A549 treated with GW870086 at 1 μM for 4 hours (cell line): ENCODE measurements at places on chromosomes 2 and 18. TPM values are rescaled to one million over a fixed set of nuclear protein-coding genes. Genes with fewer than 3 reads are reported as not detected.

GKN1 gene
- total RNA-seq = 0.56 to 0.72 TPM (median 0.57 TPM) in 4 of 5 replicates, not detected in the other

PKDCC gene
- 17.2 to 22.3 TPM (median 20.3 TPM) in 5 replicates for total RNA-seq

NEU2 gene
- total RNA-seq = not detected in 5 replicates

POTEI gene
- 0.07 TPM in 1 of 5 replicates, not detected in the others for total RNA-seq

POTEC gene
- total RNA-seq = not detected in 5 replicates

TMEM18 gene
- total RNA-seq = 36.1 to 46.1 TPM (median 44.8 TPM) in 5 replicates

SFT2D3 gene
- total RNA-seq = 4.5 to 6.8 TPM (median 5.9 TPM) in 5 replicates

CNTNAP5 gene
- total RNA-seq = not detected in 5 replicates

NT5C1B gene
- not detected in 5 replicates for total RNA-seq

RAX gene
- total RNA-seq = not detected in 5 replicates

ZC3H8 gene
- total RNA-seq = 13.1 to 16.1 TPM (median 14.3 TPM) in 5 replicates

GLS gene
- 103 to 157 TPM (median 133 TPM) in 5 replicates for total RNA-seq

SS18 gene
- 38.3 to 54.4 TPM (median 51.3 TPM) in 5 replicates for total RNA-seq

HOXD9 gene
- 0.78 to 1.7 TPM (median 1.2 TPM) in 5 replicates for total RNA-seq

GAREM2 gene
- 6.1 to 8.5 TPM (median 7.1 TPM) in 5 replicates for total RNA-seq

TOGARAM2 gene
- 0.09 to 0.28 TPM (median 0.19 TPM) in 5 replicates for total RNA-seq

SERPINB13 gene
- total RNA-seq = not detected in 5 replicates

RNU2-63P gene
- not detected in 5 replicates for total RNA-seq

MAP3K19 gene
- not detected in 5 replicates for total RNA-seq

CFAP53 gene
- 0.26 to 0.43 TPM (median 0.30 TPM) in 5 replicates for total RNA-seq

TANC1 gene
- 6.9 to 10.4 TPM (median 9.8 TPM) in 5 replicates for total RNA-seq

FRZB gene
- total RNA-seq = 0.07 TPM in 3 of 5 replicates, not detected in the others

EFEMP1 gene
- 28.4 to 50.0 TPM (median 45.7 TPM) in 5 replicates for total RNA-seq

GPR75 gene
- 1.4 to 1.7 TPM (median 1.5 TPM) in 5 replicates for total RNA-seq

CRYGC gene
- not detected in 5 replicates for total RNA-seq

RGPD4 gene
- total RNA-seq = 0.03 to 0.09 TPM (median 0.06 TPM) in 4 of 5 replicates, not detected in the other

DLX1 gene
- 2.0 to 3.4 TPM (median 3.1 TPM) in 5 replicates for total RNA-seq

RAPGEF4 gene
- total RNA-seq = 0.09 to 0.69 TPM (median 0.28 TPM) in 5 replicates

CCDC68 gene
- total RNA-seq = 2.4 to 4.2 TPM (median 3.2 TPM) in 5 replicates

HOXD13 gene
- total RNA-seq = 0.16 to 0.35 TPM (median 0.19 TPM) in 5 replicates

LIMS4 gene
- total RNA-seq = 0.46 to 1.3 TPM (median 0.74 TPM) in 5 replicates

MGAT4A gene
- 1.3 to 2.8 TPM (median 2.5 TPM) in 5 replicates for total RNA-seq

LRP2 gene
- total RNA-seq = not detected in 5 replicates

TUBA4B gene
- 0.13 to 0.34 TPM (median 0.19 TPM) in 3 of 5 replicates, not detected in the others for total RNA-seq

CDK15 gene
- total RNA-seq = not detected in 5 replicates

CRYBA2 gene
- total RNA-seq = not detected in 5 replicates

TUBB8B gene
- not detected in 5 replicates for total RNA-seq

ARHGAP15 gene
- total RNA-seq = 0.25 TPM in 1 of 5 replicates, not detected in the others

TRAK2 gene
- 9.9 to 16.1 TPM (median 14.6 TPM) in 5 replicates for total RNA-seq

NFATC1 gene
- total RNA-seq = 4.9 to 6.3 TPM (median 6.2 TPM) in 5 replicates

RFTN2 gene
- total RNA-seq = not detected in 5 replicates

TTN gene
- under 0.01 to 0.02 TPM (median under 0.01 TPM) in 5 replicates for total RNA-seq

RAMP1 gene
- not detected in 5 replicates for total RNA-seq

DPP10 gene
- total RNA-seq = not detected in 5 replicates

MAP4K3 gene
- total RNA-seq = 15.1 to 22.9 TPM (median 21.5 TPM) in 5 replicates

SALL3 gene
- not detected in 5 replicates for total RNA-seq

CD226 gene
- 0.06 to 0.27 TPM (median 0.19 TPM) in 5 replicates for total RNA-seq

FKBP1B gene
- total RNA-seq = 10.1 to 13.2 TPM (median 11.8 TPM) in 5 replicates
